KBM-7 (cell line): ENCODE measurements at places on chromosomes 11 and 22.

DNA sequence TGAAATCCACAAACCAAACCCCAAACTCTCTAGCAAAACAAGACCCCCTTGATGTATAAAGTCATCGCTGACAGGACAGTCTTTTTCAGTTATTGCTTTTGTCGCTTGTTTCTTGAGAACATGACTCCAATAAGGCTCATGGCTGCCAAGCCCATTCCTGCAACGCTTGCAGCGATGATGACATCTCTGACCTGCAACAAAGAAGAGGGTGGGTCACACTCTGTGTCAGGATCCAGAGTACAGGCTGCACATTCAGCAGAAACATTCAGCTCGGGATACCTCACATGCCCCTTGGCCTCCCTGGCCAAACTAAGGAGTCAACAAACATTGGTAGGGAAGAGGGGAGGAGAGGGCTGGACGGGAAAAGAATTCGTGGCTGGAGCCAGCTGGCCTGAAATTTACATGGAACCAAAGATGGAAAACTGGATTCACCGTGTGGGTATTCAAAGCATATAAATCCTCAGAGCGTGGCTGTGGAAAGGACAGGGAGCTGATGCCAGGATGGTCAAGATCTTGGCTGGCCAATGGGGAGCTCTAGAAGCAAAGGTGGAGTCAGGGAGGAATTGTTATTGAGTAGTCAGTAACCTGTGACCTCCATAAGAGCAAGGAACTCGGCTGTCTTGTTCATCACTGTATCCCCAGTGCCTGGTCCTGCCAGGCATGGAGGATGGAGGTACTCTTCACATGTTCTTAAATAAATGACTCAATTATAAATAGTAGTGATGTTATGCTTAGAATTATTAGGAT, 11.8 kb upstream of the PLAAT2 start:
- no peak for DNase-seq

- peak; percentile 93 for DNase-seq
These were observed at the start of gene APOBEC3C for GRCh38 chr22:39013942-39014722. Gene APOBEC3C, plus strand, starts transcription at chr22:39014257. Its CDS starts 106 bp downstream, at chr22:39014363.

DNA sequence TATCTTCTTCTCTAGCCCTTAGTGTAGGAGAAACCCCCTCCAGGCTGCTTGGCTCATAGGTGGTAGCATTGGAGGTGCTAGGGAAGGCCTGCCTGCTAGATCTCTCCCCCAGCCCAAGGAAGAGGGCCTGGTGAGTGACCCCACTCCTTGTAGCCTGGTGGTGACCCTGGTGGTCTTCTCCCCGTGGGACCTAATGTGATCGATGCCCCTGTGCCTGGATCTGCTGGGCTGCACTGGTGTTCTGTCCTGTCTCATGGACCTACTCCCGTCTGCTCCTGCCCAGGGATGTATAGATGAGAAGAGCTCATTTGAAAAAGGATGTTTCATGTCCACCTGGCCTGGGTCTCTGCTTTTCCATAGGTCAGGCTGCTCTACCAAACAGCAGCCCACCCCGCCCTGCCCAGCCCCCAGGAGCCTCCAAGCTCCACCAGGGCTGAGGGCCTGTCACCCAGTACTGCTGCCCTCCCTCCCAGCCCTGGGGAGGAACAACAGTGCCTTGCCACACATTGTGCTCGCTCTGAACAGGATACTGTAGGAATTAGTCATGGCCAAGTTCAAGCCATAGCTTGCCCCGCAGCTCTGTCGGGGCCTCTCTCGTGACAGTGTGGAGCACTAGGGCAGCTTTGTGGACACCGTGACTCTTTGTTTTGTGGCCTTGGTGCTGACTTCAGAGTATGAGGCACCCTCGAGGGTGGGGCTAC, 19.7 kb downstream of the SLC37A2 start:
- DNase-seq = no peak

- DNase-seq = no peak
These were observed 44.9 kb upstream of the TH start for GRCh38 chr11:2216400-2217064.

- no peak for DNase-seq
These were observed 16.8 kb downstream of the LSP1 start for GRCh38 chr11:1869427-1870325.

- DNase-seq = no peak
These were observed 1.4 kb upstream of the CELSR1 start for GRCh38 chr22:46538814-46539160.

DNA sequence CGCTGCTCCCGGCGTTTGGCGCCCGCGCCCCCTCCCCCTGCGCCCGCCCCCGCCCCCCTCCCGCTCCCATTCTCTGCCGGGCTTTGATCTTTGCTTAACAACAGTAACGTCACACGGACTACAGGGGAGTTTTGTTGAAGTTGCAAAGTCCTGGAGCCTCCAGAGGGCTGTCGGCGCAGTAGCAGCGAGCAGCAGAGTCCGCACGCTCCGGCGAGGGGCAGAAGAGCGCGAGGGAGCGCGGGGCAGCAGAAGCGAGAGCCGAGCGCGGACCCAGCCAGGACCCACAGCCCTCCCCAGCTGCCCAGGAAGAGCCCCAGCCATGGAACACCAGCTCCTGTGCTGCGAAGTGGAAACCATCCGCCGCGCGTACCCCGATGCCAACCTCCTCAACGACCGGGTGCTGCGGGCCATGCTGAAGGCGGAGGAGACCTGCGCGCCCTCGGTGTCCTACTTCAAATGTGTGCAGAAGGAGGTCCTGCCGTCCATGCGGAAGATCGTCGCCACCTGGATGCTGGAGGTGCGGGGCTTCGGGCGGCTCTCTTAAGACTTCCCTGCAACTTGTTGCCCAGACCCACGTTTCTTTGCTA, at the start of gene CCND1:
Gene CCND1, plus strand, starts transcription at position 162 of the 587 bp plus-strand sequence. Its CDS starts 158 bp downstream, at position 320.
- DNase-seq = peak; percentile 28

- peak; percentile 15 for DNase-seq
These were observed 15.8 kb downstream of the TOLLIP start for GRCh38 chr11:1293619-1294015.

GRCh38 chr11:95904009-95904650, 19.8 kb downstream of the MTMR2 start:
- DNase-seq = no peak

DNA sequence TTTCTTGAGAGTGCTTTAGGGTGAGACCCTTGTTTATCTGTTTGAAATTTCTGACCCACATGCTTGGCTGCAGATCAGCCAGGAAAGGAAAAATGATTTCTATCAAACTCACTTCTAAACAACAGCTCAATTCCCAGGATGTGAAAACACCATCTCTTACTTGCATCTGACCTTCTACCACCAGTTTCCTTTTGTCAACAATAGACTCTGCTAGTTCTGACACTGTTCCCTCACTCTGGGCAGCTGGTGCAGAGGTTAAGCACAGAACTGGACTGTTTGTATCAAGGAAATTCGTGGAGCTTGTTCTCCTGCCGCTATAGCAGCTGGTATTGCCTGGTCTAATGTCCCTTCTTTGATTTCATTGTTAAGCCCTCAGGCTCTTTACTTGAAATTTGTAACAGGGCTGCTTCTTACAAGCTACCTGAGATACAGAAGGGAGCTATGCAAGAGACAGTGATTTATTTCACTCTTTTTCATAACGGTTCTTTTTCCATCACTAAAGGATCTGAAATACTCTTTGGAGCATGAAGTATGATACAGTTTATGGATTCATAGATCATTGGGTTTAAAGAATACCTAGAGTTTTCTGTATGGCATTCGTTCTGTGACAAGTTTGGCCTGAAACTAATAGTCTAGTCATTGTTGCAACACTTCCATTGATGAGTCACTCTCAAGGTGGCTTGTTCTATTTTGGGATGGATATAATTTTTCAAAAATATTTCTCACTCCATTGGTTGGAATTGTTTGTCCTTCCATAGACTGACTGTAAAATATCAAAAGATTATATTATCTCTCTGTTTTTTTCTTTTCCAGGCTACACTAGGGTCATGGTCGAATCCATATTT, 178.2 kb upstream of the ZC3H12C start:
- DNase-seq = no peak

DNA sequence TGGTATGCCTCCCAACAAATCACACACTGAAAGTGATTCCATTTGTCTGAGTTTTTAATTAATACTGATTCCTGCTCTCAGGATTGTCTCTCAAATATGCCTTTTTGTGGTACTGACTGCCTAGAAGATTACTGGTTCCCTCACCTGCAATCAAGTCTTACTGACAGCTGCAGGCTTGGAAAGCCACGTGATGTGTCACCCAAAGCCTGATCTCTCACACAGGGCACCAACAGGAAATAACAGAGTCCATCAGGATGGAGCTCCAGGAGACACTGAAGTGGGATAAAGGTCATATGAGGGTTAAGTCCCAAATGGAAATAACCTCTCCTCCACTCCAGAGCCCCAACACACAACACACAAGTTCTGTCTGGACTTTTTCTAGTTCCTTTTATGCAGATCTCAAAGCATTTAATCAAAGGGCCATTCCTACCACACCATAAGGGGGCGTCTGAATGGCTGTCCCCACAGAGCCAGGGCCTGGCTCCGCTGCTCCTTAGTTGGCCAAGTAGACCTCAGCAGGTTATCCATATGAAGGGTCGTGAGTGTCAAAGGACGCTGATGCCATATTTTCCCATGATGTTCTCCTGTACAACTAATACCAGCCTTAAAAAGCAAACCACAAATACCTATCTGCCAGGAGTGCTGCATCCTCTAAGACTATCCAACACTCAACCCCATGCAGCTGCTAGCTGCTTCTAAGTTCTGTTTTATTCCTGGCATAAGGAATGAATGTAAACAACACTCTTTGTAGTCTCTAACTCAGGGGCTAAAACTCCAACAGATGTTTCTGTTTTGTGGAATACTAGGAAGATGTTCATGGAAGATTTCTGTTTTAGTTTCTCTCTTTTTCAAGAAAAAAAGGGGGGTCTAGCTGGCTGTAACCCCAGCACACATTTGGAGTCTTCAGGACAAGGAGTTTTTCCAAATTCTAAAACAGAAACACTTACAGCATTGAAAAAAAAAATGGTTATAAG, 13.0 kb downstream of the SCUBE2 start:
- peak; percentile 12 for DNase-seq

DNA sequence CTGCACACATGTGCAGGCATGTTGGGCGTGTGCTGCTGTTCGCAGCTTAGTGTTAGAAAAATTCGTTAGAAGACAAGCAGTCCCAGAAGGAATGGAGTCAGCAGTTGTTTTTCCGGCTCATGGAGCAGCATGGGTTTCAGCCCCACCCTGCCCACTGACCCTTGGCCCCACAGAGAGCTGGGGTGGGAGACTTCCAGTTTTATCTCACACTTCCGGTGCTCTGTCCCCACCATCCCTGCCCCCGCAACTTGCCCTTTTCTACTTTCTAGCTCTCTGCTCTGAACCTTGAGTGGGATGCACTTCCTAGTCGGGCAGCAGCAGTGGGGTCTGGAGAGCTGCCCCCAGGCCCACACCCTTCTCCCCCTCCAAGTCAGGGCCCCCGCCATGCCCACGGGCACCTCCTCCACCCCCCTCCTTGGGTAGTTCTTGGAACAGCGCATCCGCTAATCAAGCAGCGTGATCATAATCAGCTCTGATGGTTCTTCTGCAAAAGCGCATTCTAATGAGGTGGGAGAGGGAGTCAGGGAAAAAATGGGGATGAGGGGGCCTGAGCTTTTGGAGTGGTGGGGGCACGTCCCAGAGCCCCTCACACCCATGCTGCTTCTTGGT, 184.4 kb downstream of the CEP164 start:
- DNase-seq = peak; percentile 43

DNA sequence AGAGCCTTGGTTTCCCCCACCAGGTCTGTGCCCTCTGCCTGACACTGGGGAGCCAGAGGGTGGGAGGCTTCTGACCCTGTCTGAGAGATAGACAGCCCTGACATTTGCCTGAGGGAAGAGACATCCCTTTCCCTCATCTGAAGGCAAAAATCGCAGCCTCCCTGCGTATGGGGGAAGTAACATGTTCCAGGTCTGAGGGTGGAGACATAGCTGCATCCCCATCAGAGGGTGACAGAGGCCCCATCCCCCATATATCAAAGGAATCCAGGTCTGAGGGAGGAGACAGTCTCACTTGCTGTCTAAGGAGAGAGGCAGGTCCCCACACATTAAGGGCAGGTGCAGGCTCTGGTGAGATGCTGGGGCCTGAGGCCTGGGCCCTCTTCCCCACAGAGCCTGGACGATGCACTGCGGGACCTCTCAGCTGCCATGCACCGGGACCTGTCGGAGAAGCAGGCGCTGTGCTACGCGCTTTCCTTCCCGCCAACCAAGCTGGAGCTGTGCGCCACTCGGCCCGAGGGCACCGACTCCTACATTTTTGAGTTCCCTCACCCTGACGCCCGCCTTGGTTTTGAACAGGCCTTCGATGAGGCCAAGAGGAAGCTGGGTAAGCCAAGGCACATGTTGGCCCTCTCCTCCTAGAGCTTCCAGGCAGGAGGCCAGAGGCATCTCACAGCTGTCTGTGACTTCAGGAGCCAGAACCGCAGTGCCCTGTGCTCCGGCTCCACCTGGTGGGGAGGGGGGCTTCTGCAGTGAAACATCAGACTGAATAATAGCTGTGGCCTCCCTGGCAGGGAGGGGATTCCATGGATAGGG, 16.1 kb upstream of the RELT start:
- peak; percentile 39 for DNase-seq

- DNase-seq = no peak
These were observed 115.4 kb downstream of the OSBP2 start for GRCh38 chr22:30810105-30810504.

- DNase-seq = no peak
These were observed 49.3 kb upstream of the IGLL5 start for GRCh38 chr22:22838148-22838786.

GRCh38 chr22:22865311-22866072, 22.1 kb upstream of the IGLL5 start:
- no peak for DNase-seq

DNA sequence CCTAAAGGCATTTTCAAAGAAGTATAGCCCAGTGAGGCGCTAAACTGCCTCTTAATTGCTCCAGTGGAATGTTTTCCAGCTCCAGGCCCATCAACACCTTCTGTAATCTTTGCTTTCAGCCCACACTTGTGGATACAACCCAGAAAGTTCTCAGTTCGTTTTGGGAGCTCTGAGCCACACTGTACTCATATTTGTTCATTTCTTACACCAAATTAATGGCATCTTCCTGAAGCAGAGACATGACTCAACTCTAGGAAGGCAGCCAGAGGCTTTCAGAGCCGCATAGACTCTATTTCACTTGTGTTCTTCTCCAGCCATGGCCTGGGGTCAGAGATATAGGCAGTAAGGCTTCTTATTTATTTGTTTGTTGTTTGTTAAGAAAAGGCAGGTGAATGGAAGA, 175.5 kb upstream of the NCAM1 start:
- DNase-seq = no peak

DNA sequence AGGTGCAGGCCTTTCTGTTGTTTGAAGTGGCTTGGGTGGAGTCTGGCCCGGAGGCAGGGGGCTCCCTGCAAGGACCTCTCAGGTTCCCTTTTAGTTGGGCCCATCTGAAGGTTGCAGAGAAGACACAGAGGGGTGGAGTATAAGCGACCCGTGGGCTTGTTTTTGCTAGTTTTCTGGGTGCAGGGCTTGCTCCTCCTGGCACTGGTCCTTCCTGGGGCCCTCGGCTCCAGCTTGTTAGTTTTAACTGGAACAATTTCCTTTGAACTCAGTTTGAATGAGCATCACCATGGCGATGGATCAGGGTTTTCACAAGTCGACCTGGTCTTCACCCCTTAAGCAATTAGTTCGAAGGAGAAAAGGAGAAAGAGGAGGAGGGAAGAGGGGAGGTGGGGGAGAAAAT, 28.5 kb upstream of the OAF start:
- no peak for DNase-seq

GRCh38 chr11:45568049-45568448, 97.4 kb downstream of the CHST1 start:
- DNase-seq = no peak

- DNase-seq = no peak
These were observed 25.5 kb downstream of the LRP4 start for GRCh38 chr11:46892838-46893237.

- DNase-seq = no peak
These were observed 53.5 kb downstream of the ISX start for GRCh38 chr22:35119494-35119893.
